Stimulated activated CD4-positive, alpha-beta T cell treated with anti-CD3 and anti-CD28 coated beads, TNF-alpha, amount 100 ng/mL, for 24 hours (primary cell): ENCODE measurements at places on chromosomes 12 and 14.

DNA sequence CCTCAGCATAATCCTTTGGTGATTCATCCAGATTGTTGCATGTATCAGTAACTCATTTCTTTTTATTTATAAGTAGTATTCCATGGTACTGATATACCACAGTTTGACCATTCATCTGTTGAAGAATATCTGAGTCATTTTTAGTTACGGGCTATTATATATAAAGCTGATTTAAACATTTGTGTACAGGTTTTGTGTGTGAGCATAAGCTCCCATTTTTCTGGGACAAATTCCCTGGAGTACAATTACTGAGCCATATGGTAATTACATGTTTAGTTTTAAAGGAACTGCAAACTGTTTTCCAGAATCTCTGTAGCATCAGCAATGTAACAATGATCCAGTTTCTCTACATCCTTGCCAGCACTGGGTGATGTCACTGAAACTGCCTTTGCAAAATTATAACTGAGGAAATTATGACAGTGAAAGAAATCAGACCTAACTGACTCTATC lies 236.2 kb upstream of the KRR1 start:
- no peak for DNase-seq

DNA sequence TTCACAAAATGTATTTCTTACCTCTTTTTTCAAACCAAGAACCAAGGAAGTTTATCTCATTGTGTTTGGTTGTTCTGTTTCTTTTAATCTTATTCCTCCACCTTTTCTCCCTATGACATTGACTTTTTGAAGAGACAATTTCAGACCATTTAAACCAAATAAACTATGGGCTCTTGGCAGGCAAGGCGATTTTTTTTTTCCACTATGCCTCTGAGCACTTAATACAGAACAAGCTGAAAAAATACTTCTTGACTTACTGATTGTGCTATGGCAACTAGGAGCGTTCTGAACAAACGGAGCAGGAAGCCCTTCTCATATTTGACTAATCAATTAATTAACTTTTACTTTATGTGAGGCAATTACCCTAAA lies 98.0 kb downstream of the ZNF664 start:
- DNase-seq, result no peak

DNA sequence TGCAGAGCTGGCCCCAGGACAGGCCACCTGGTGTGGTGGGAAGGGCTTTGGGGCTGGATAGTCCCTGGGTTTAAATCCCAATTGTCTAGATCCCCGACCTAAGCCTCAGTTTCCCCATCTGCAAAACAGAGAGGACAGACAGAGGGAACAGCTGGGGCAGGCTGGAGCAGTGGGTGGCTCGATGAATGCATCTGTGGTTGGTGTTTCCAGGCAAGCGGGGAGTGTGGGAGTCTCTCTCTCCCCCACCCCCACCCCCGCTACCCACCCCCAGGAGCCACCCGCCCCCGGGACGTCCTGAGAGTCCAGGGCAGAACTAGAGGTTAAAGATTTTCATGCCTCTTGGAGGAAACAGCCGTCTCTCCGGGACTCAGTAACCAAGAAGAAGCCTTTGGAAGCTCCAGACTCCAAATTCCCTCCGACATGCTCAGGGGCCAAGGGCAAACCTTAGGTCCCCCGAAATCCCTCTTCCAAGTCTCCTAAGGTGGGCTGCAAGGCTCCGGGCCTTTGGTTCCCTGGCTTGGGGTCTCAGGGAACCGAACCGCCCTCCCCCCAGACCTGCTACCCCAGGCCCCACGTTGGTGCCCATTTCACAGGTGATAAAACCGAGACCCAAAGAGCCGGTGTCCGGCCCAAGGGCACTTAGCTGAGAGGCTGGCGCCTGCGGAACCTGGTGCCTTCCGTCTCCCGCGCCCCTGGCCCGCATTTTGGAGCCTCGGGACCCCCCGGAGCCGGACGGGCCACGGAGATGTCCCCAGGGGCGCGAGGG lies 474 bp downstream of the TRPV4 start:
- no peak for DNase-seq

GRCh38 chr14:52279408-52279807 lies 11.9 kb downstream of the PTGDR start:
- no peak for DNase-seq

DNA sequence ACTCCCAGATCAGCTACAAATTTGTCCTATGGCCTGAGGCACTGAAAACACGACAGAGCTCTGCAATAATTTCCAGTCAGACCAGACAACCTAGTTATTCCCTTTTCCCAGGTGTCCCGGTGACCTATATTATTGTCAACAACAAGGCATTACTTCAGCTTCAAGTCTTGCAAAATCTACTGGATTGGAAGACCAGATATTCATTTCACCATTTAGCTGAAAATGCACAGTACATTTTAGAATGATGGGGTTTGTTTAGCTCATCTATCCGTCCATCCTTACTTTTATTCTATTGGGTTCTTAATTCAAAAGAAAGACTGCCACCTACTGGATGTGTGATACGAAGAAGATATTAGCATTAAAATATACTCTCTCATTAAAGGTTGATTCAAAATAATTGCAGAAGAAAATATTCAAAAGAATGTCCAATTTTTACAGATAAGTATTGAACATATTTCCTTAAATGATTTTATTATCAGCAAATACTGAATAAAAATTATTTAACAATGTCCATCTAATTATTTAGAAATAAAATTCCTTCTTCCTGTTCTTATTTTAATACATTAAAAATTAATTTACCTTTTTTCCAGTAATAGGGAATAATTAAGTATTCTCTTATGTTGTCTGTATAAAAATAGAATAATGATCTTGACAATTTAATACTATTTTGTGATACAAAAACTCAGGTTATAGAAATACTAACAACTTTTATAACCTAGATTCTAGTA lies 244.9 kb upstream of the LRIG3 start:
- no peak for DNase-seq

GRCh38 chr14:78618368-78618767 lies 448.2 kb downstream of the NRXN3 start:
- no peak for DNase-seq

GRCh38 chr12:47881826-47882427 lies 22.9 kb downstream of the VDR start:
- no peak for DNase-seq

DNA sequence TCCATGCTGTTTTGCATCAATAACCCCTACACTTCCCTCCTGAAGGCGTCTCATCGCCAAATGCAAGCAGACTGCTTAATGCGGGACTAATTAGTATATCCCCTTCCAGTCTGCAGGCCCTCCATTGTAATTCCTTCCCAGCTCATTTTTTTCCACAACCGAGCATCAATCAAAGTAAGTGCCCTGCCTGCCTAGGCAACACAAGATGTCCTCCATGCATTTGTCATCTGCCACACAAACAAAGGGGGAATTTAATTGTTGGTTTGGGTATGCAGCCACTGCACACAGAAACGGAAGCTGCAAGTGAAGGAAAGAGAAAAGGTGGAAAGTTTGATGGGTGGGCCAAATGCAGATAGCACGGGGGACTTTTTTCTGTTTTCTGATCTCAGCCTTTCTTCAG lies 168.0 kb downstream of the EGLN3 start:
- DNase-seq, result no peak

DNA sequence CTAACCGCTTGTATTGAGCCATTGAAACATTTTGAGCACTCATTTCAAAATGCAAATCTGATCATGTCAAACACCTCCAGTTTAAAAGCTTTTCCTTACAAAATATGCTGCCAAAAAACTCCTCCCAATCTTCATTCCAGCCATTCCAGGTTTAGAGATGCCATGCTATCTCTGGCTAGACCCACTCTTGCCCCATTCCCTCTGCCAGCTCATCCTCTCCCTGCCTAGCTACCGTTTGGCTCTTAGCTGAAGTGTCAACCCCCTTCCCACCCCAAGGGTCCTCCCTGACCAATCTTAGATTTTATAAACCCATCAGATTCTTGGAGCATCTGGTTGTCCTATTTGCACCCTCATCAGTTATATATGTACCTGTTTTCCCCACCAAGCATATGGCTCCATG lies 75.0 kb downstream of the SCAF11 start:
- DNase-seq, result no peak

GRCh38 chr12:97968641-97969197 lies 506.1 kb downstream of the RMST start:
- no peak for DNase-seq

GRCh38 chr12:49946497-49946896 lies 4.0 kb upstream of the AQP2 start:
- DNase-seq, result no peak

DNA sequence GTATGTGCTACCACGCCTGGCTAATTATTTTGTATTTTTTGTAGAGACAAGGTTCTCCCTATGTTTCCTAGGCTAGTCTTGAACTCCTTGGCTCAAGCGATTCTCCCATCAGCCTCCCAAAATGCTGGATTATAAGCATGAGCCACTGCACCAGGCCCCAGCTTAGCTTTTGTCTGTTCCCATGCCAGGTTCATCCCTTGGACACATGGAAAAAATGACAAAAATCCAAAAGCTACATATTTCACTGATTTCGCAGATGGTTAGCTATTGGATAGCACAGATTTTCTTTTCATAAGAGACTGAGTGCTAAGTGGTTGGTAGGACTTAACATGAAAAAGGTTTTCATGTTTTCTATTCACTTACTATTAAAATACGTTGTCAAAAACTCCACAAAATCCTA lies 286.6 kb upstream of the KITLG start:
- no peak for DNase-seq

GRCh38 chr12:116455540-116456329 lies 103.4 kb upstream of the MAP1LC3B2 start:
- no peak for DNase-seq

GRCh38 chr12:66189486-66189843 lies 451 bp downstream of the IRAK3 start:
- DNase-seq, result no peak

DNA sequence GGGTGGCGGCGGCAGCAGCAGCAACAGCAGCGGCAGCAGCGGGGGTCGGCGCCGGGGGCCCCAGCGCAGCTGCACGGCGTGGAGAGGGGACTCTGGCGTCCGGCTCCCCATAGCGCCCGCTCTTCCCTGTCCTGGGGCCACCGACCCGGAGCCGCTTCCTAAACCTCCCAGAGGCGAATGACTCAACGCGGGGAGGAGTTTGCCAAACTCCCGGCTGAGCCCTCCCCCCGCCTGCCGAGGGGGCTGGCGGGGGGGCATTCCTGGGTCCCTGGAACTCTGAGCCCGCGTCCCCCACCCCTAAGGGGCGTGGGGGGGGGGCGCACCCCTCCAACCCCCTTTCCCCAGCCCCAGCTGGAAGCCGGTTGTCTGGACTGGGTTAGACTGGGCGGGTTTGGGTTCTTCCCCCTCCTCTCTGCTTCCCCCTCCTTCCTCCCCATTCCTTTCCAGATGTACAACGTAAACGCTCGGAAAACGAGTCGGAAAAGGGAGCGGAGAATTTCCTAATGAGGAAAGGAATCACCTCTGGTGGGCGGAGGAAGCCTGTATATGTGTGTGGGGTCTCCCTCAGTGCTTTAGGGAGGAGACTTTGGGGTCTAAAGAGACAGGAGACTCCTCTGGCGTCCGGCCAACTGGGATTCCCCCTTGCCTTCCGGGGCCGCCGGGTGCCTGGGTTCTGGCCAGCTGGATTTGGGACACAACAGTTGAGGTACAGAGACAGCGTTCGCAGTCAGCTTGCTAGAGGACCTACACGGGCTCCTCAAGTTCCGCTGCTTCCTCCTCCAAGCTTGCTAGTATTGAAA lies at the start of gene ITGA5:
TSS of gene ITGA5 (minus strand) at position 179 of the 800 bp plus-strand sequence. CDS start at position 111, 68 bp downstream.
- DNase-seq, result no peak

- DNase-seq, result no peak
Measured at GRCh38 chr14:59619061-59619460, 42.4 kb upstream of the CCDC175 start.

- DNase-seq, result no peak
Measured at GRCh38 chr14:102418853-102419240, 56.1 kb downstream of the TECPR2 start.

- no peak for DNase-seq
Measured at GRCh38 chr12:12764824-12765223, 20.6 kb upstream of the APOLD1 start.

GRCh38 chr14:60227291-60227690 lies 21.7 kb upstream of the PPM1A start:
- no peak for DNase-seq

DNA sequence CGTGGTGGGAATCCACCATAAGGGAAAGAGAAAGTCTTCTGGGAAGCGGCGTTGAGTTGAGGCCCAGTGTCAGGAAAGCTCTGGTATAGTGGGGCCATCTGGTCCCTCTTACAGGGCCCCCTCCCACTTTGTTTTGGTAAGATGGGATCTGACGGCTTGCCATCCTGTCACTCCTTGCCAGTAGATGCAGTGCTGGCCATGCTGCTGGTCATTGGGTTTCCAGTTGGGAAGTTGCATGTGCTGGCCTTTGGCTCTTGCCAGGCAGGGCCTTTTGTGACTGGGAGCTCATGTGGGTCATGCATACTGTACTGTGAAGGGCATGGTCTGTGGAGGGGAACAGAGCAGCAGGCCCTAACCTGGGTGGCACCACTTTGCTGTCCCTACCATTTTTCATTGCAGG lies 3.8 kb downstream of the TRAF3 start:
- no peak for DNase-seq

- DNase-seq, result no peak
Measured at GRCh38 chr14:93832081-93832480, 43.8 kb upstream of the PRIMA1 start.

DNA sequence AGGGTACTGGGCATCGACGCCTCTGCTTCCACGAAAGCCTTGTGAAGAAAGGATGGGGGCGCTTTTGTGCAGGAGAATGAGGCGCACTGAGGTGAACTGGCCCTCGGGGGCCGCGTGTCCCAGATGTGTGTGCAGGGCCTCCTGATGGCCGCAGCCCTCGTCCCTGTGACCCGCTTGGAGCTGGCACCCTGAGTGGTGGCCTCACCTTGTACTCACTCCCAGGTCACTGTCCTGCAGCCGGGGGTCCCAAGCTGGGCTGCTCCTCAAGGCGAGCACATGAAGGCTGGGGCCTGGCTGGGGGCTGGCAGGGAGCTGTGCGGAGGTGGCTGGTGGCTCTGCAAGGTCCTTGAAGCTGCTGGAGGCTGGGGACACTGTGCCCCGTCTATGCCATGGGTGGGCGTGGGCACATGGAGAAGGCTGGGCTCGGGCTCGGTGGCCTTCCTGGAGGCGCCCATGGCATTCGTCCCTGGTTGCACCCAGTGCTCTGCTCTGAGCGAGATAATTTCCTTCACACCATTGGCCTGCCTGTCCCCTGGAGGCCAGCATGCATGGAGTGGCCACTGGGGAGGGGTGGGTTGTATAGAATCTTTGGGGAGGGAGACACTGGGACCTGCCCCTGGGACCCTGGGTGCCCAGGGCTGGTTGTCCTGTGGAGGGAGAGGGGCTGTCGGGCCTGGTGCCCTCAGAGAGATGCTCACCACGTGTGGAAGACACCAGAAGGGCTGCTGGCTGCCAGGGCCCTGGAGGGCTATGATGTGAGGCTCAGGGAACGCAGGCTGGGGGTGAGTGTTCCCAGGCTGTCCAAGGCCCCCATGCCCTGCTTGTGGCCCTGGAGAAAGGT lies 79.3 kb downstream of the TMEM121 start:
- DNase-seq, result no peak

GRCh38 chr14:76391981-76392690 lies 16.2 kb downstream of the ESRRB start:
- DNase-seq, result no peak

DNA sequence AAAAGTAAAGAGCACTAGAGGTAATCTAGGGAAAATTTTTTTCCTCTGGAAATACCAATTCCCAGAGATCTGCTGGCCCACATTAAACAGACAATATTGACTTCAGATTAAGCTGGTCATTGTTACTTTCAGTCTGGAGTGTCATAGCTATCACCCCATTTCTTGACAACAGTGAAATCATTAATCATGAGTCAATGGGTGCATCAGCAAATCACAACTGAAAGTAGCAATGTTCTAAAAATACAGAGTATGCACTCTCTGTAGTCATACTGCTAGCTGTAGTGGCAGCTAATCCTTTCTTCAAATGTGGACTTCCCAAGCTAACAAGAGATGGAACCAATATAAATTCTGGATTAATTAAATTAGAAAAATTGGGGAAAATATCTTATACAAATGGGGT lies 129.9 kb downstream of the CPNE8 start:
- DNase-seq, result no peak
